Neuronal stem cell (in vitro differentiated cells): ENCODE measurements at places on chromosomes 13 and 19.

DNA sequence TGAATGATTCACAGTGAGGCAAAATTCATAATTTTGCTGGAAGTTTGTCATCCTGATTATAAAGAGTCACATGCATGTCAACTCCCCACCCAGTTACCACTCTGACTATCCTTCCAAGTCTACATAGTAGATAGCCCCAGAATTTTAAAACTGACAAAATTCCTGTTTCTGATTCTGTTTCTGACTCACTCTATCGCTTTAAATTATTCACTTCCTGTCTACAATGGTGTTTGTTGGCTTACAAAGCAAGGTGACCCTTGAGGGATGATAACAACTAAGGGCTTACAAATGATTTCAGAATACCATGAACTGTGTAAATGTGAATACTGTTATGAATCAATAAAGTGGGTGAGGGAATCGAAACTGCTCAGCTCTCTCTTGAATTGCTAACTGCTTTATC lies 98.7 kb upstream of the KL start:
- H3K27ac ChIP-seq: no peak overlapping the region
- no peaks in the 10 kb centered on the region for H3K27me3 ChIP-seq
- H3K36me3 ChIP-seq: no peaks in the 10 kb centered on the region
- no peak overlapping the region for H3K4me3 ChIP-seq
- H3K4me1 ChIP-seq: no peaks in the 10 kb centered on the region

- no peaks in the 10 kb centered on the region for H3K36me3 ChIP-seq
- H3K4me1 ChIP-seq: peaks cover 2% of the 10 kb centered on the region
- peak; percentile 85 for DNase-seq
- H3K27ac ChIP-seq: no peak overlapping the region
- H3K4me3 ChIP-seq: no peak overlapping the region
These were observed 17.5 kb upstream of the MEIS3 start for GRCh38 chr19:47436712-47437401.

DNA sequence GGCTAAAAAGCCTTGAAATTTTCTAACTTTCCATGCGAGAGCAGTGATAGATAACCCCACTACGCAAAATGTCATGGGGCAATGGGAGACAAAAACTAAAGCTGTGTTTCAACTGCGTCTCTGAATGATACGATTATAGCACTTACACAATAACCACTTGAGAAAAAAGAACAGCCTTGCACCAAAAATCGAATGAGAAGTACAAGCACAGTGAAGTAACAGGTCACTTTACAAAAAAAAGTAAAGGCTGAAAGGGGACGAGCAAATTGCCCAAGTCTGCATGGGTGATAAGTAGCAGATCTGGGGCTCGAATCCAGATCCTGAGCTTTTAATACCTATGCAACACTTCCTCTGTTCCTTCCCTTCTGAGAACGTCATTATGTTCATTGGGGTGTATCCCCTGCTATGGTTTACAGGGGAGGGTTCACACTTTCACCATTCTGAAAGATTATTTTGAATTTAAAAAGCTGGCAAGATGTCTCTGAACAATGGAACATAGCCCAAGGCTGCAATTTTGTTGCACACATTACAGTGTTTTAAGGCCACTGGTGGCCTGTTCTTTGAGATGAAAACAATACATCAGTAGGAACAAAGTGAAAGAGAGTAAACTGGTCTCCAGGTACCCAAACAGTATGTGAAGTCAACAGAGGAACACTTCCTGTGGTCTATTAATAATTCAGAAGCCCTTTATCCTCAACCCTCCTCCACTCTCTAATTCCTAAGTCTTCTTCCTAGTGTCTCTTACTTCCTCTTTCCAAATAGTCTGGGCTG lies 3.2 kb downstream of the CPB2 start:
- no peaks in the 10 kb centered on the region for H3K36me3 ChIP-seq
- no peaks in the 10 kb centered on the region for H3K27me3 ChIP-seq
- no peak for DNase-seq
- no peak overlapping the region for H3K27ac ChIP-seq
- H3K4me3 ChIP-seq: no peak overlapping the region
- no peaks in the 10 kb centered on the region for H3K4me1 ChIP-seq

DNA sequence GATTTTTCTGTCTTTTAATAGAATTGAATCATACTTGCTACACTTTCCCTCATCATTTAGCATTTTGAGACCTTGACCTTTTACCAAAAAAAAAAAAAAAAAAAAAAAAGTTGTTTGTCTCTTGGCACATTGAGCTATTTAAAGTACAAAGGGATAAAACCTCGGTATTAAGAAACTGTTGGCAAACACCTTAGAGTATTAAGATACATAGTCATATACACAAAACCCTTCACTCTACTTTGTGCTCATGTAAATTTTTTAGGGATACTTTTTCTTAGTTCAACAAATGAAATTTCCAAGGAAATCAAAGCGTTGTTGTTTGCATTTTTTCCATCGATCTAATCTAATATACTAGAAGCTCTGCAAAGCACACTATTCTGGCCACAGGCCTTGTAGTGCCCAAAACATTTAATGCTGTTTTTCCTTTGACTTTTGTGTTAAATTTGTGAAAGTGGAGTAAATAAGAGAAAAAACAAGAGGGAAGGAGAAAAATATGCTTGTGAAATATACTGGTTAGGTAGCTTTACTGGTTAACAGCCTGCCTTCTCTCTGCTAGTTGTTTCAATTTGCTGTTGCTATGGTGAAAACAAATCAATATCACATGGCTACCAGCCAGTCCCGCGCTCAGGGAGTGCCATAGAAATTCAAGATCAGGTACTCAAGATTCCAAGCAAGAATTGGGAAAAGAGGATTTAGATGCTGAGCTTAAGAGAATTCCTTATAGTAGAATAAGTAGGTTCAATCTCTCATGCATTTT lies 2.6 kb downstream of the MBNL2 start:
- no peaks in the 10 kb centered on the region for H3K27me3 ChIP-seq
- H3K4me1 ChIP-seq: peaks cover 21% of the 10 kb centered on the region
- no peak overlapping the region for H3K27ac ChIP-seq
- H3K4me3 ChIP-seq: no peak overlapping the region

DNA sequence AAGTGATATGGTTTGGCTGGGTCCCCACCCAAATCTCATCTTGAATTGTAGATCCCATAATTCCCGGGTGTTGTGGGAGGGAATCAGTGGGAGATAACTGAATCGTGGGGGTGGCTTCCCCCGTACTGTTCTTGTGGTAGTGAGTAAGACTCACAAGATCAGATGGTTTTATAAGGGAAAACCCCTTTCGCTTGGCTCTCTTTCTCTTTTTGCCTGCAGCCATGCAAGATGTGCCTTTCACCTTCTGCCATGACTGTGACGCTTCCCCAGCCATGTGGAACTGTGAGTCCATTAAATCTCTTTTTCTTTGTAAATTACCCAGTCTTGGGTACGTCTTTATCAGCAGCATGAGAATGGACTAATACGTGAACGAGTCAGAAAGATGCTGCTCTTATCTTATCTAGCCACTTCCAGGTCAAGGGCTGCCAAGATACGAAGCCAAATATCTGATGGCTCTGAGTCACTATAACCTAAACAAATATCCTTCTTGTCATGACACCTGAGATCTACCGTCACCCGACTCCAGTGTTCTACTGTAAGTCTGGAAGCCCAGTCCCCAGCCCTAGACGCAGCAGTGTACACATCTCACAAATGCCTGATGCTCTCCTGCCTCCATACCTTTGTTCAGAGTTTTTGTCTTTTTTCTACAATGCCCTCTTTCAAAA lies 45.9 kb downstream of the SLC15A1 start:
- H3K4me3 ChIP-seq: no peak overlapping the region
- H3K27me3 ChIP-seq: no peaks in the 10 kb centered on the region
- no peak for DNase-seq
- H3K4me1 ChIP-seq: no peaks in the 10 kb centered on the region

GRCh38 chr19:38361633-38362075 lies 12.7 kb upstream of the PSMD8 start:
- H3K27ac ChIP-seq: no peak overlapping the region
- H3K4me1 ChIP-seq: peaks cover 4% of the 10 kb centered on the region
- H3K27me3 ChIP-seq: no peaks in the 10 kb centered on the region
- H3K36me3 ChIP-seq: no peaks in the 10 kb centered on the region

DNA sequence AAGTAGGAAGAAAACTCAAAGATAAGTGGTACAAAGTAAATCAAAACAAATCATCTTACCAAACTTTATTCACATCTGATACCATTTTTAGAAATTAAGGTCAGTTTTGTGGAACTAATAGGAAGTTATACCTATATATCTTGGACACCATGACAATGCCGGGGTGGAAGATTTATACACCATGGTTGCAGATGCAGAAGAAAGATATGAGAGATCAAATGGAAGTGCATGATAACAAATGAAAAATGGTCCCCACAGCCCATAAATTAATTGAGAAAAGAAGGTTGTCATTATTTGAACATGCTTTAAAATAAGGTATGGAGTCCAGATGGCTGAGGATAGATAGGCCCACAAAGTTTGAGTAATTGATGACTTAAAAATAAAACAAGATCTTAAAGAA lies 276.8 kb downstream of the TSHZ3 start:
- DNase-seq: no peak
- no peak overlapping the region for H3K27ac ChIP-seq
- no peaks in the 10 kb centered on the region for H3K27me3 ChIP-seq
- H3K4me1 ChIP-seq: peaks cover 4% of the 10 kb centered on the region

DNA sequence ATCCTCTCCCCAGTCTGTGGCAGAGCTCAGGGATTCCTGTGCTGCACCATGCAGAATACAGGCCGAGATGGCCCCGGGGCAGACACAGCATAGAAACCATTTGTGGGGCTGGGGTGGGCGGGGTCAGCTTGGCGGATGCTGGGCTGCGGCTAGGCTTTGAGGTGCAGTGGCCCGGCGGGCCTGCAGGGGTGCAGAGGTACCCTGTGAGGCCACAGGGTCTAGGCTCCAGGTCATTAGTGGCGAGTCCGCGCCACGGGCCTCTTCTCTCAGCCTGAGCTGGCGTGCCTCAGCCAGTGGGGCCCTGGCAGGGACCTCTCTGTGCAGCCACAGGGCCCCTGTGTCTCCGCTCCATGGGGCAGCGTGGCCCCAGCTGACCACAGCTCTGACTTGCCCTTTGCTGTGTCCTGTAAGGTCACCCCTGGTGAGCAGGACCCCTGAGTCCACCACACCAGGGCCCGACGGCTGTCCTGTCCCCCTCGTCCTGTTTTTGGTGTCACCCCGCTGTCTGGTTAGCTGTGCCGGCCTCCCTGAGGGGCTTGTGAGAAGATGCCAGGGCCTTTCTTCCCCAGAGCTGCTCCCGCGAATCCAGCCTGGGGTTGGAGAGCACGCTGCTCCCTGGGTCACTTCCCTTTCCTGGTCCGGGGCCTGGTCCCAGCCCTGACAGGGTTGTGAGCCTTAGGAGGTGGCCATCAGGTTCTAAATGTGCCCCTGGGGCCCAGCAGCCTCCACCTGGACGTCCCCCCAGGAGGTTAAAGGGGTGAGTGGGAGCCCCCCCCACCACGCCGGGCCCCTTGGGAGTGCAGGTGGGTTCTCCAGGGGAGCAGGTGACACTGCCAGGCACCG lies 12.1 kb downstream of the KDM4B start:
- no peaks in the 10 kb centered on the region for H3K27me3 ChIP-seq
- DNase-seq: no peak
- peaks cover 24% of the 10 kb centered on the region for H3K36me3 ChIP-seq
- no peak overlapping the region for H3K4me3 ChIP-seq
- peaks cover 8% of the 10 kb centered on the region for H3K4me1 ChIP-seq

- no peak for DNase-seq
- H3K27me3 ChIP-seq: no peaks in the 10 kb centered on the region
- H3K27ac ChIP-seq: no peak overlapping the region
- H3K4me1 ChIP-seq: no peaks in the 10 kb centered on the region
- peaks cover 84% of the 10 kb centered on the region for H3K36me3 ChIP-seq
- no peak overlapping the region for H3K4me3 ChIP-seq
These were observed 12.9 kb downstream of the LONP1 start for GRCh38 chr19:5706876-5707573.

DNA sequence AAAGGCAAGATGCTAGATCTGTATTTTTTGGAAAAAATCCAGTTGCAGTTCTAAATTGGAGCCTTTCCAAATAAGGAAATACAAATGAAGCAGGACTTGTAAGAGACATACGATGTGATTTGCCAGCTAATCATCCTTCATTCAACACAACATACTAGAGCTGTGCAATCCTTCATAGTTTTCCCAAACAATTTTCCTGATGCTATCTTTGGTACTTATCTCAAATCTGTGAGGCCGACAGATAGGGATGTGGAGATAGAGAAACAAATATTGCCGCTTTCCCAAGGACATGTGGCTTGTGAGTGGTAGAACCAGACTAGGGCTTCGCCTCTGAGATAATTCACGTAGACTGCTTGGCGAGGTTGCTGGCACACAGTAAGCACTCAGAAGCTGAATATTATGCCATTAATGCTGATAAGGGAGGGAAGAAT lies 176.6 kb downstream of the LMO7 start:
- H3K36me3 ChIP-seq: no peaks in the 10 kb centered on the region
- no peak overlapping the region for H3K27ac ChIP-seq
- H3K27me3 ChIP-seq: no peaks in the 10 kb centered on the region
- no peak overlapping the region for H3K4me3 ChIP-seq
- no peak for DNase-seq

DNA sequence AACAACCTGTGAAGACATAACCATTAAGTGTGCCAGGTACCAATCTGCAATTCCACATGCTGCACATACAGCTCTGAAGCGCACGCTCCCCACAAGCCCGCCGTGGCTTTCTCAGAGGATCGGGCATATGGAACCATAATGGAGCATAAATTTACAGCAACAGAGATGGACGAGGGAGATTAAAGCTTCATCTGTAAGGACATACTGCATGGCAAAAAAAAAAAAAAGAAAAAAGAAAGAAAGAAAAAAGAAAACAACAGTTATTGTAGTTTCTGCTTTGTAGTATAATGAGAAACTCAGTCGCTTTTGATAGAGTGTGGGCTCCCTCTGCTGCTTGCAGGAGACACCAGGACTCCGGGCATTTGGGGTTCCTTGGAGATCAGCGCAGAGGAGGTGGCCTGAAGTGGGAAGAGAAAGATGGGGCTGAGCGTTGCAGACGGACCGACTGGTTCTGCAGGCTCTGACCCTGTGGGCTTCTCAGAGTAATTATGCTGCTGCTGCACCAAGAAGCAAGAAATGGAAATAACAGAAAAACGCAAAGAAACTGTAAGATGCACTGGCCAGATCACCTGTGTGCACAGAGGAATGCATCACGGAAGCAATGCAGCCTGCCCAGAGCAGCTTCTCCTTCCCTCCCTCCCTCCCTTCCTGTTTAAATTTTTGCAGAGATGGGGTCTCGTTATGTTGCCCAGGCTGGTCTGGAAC lies 10.8 kb upstream of the PDCD5 start:
- H3K36me3 ChIP-seq: no peaks in the 10 kb centered on the region
- peak; percentile 58 for DNase-seq
- no peaks in the 10 kb centered on the region for H3K4me1 ChIP-seq
- peaks cover 3% of the 10 kb centered on the region for H3K27me3 ChIP-seq
- no peak overlapping the region for H3K27ac ChIP-seq

DNA sequence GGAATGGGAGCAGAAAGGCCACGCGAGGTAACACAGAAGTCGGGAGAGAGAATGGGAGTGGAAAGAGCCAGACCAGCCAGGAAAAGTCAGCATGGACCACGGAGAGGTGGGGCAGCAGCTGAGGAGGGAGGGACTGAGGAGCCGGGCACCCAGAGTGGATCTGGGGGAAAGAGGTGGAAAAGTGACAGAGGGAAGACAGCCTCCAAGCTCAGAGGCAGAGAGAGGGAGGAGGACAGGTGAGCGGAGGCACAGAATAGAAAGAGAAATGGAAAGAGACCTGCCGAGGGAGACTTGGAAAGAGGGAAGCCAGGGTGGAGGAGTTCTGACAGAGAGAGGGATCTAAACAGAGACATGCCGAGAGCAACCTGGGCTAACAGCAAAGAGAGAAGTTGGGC lies 1.6 kb downstream of the GRIK5 start:
- peaks cover 14% of the 10 kb centered on the region for H3K27me3 ChIP-seq

GRCh38 chr13:70173598-70173959 lies 65.3 kb upstream of the KLHL1 start:
- H3K4me3 ChIP-seq: no peak overlapping the region
- H3K27ac ChIP-seq: no peak overlapping the region
- no peaks in the 10 kb centered on the region for H3K36me3 ChIP-seq
- no peak for DNase-seq
